ENCODE measurements at places on chromosomes 3 and 15. TPM values are rescaled to one million over a fixed set of nuclear protein-coding genes. Genes with fewer than 3 reads are reported as not detected.
A peak's percentile ranks its signal among the peaks of the same experiment; 100 is the strongest.

DNA sequence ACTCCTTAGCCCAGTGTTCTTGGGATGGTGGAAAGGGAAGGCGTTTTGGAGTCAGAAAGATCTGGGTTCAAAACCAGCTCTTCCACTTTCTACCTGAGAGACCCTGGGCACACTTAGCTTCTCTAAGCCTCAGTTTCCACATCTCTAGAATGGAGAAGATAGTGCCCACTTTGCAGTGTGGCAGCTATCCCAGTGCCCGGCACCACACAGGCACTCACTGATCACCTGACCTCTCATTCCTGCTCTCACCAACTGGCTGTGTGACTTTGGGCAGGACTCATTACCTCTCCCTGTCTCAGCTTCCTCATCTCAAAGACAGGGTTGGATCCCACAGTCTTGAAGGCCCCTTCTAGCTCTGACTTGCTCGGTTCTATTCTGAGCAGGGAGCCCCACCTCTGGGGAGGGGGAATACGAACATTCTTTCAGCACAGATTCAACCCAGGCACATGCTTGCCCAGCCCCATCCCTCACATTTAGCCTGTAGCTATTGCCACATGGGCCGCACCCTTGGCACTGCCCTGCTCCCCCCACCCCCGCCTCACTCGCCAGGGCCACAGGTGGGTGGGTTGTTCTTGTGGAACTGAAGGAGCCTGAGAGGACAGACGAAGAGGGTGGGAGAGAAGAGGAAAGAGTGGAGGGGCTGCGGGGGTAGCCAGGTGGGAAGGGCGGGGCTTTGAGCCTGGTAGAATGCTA is 39.2 kb downstream of the EPHB3 start:
- DNase-seq, result no peak

DNA sequence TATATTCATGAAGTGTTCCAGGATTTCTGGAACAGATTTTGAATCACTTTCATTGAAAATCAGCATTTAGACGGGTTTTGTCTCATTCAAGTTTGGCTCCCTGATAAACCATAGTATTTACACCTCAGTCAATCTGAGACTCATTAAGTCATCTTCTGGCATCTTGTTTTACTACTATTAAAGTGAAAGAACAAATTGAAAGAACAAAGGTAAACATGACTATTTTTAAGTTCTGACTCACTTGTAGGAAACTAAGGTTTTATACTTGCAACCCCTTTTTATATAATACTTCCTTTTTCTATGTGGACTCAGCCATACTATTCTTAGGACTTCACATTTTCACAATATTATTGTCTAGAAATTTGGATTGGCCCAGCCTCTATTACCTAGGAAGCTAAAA is 854.4 kb downstream of the SQOR start:
- no peak for DNase-seq

DNA sequence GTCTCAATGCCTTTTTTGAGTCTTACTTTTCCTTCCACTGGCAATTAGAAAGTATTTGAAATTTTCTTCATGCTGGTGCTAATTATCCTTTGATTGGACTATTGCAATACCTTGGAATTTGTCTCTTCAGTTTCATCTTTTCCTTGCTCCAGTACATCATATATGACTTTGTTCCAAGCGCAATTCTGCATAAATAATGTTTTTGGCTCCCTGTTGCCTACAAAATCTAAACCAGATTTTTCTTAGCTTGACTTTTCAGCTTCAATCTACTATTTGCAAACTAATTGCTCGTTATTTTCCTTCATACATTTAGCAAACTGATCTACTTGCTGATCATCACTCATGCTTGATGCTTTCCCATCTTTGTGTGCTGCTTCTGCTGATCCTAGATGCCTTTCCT is 230.8 kb upstream of the GPR149 start:
- DNase-seq, result no peak

DNA sequence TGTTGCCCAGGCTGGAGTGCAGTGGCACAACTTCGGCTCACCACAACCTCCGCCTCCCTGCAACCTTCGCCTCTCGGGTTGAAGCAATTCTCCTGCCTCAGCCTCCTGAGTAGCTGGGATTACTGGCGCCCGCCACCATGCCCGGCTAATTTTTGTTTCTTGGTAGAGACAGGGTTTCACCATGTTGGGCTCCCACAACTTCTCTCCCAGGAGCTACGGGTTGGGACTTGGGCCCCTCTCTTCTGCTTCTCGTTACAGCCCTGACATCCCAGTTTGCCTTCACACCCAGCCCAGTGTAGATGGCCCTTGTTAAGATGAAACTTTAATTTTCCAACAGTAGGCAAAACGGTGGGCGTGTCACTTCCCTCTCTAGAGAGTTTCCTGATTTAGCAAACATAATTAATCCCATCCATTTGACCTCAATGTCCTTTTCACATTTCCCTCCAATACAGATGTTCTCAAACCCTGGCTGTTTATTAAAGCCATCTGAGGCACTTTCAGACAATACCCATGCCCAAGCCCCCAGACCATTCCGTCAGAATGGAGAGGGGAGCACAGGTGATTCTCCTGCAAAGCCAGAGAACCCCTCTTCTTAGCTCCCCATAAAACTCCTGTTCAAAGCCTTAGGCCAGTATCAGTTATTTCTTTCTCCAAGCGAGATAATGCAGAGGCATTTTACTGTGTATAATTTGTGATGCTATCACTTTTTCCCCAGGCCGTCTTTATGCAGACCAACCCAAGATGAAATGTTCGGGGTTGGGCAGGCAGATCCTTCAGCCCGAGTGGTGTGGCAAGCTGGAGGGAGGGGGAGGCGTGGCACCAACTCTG is 245.7 kb downstream of the XXYLT1 start:
- DNase-seq, result no peak

GRCh38 chr15:81633889-81634288 is 259.9 kb upstream of the TMC3 start:
- DNase-seq, result no peak

GRCh38 chr15:59545573-59545972 is 66.0 kb upstream of the GCNT3 start:
- DNase-seq, result no peak

DNA sequence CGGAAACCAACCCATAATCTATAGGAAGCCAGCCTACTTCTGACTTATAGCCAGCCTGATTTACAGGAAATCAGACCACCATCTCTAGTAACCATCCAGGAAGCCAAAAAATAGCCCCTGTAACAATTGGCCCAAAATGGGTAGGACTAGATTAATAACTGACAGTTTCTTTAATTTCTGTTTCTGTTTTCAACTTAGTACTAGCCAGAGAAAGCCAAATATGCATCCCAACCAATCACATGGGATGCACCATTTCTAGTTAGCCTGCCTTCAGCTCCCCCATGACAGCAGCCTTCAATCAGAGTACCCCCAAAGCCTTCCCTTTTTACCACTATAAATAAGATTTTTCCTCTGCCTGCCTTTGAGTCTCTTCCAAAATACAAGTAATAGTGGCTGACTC is 239.1 kb upstream of the GADL1 start:
- no peak for DNase-seq

DNA sequence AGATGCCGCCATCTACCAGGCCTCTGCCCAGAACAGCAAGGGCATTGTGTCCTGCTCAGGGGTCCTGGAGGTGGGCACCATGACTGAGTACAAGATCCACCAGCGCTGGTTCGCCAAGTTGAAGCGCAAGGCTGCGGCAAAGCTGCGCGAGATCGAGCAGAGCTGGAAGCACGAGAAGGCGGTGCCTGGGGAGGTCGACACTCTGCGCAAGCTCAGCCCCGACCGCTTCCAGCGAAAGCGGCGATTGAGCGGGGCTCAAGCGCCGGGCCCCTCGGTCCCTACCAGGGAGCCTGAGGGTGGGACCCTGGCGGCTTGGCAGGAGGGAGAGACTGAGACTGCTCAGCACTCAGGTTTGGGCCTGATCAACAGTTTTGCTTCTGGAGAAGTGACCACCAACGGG is 22.6 kb downstream of the ALPK3 start:
- DNase-seq, result peak; percentile 61

- DNase-seq, result no peak
Observed at GRCh38 chr3:14433106-14433505, 30.7 kb downstream of the SLC6A6 start.

GRCh38 chr3:88369337-88369736 is 219.6 kb downstream of the C3orf38 start:
- DNase-seq, result no peak

- DNase-seq, result peak; percentile 49
Observed at GRCh38 chr15:77606142-77607034, 26.3 kb downstream of the LINGO1 start.

DNA sequence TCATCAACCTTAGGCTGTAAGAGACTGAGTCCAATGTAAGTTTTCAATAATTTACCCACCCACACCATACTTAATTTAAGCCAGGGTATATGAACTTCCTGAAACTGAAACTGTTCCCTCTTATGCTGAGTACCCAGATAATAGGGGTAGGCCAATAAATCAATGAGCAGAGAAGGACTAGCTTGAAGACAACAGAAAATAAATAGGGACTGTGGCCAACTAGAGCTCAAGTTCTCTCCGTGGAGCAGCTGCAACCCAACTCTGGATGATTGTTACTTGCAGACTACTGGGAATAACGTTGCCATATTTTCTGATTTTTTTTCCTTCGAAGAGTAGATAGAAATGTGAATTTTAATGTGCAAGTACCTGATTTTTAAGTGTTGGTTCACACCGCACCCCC is 128.0 kb downstream of the ATG7 start:
- DNase-seq, result no peak

GRCh38 chr3:11494131-11494916 is 149.4 kb downstream of the VGLL4 start:
- no peak for DNase-seq

GRCh38 chr15:32880642-32881041 is 162.8 kb downstream of the GREM1 start:
- no peak for DNase-seq

DNA sequence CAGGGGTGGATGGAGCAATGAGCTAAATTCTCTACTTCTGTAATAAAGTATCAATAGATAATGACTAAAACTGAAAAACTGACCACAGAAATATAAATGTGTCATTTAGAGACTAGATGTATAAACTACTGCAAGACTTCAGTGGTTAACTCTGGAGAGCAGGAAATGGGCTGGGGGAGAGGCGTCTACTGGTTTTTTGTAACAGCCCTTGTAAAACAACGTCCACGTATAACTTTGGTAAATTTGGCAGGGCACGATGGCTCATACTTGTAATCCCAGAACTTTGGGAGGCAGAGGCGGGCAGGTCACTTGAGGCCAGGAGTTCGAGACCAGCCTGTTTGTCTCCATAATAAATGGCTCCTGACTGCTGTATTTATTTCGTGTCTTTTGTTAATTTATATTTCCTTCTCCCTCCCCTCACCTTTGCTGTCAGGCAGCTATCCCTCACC is 12.5 kb downstream of the RAB27A start:
- no peak for DNase-seq

DNA sequence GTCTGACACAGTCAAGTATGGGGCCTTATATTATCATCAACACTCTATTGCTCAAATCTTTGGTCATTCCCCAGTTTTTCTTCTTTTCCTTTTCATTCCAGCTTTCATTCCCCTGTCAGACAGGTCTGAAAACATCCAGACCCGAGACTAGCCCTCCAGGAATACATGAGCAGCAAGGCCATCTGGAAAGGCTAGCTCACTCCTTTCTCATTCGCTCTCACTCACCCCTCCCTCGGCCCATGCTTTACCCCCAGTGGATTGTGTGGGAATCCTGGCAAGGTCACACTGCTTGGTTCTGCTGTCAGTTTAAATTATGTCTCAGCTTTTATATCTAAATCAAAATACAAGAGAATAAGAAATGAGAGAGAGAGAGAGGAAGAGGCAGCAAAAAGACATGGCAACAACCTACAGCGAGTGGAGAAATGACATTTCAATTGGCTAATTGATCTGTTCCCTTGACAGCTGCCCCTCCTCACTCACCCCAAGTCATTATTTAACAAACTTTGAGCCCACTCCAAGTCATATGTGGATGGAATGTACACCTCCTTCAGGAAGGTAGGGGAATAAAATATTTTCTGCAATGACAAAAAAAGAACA is 962.2 kb downstream of the TUSC7 start:
- DNase-seq, result no peak

DNA sequence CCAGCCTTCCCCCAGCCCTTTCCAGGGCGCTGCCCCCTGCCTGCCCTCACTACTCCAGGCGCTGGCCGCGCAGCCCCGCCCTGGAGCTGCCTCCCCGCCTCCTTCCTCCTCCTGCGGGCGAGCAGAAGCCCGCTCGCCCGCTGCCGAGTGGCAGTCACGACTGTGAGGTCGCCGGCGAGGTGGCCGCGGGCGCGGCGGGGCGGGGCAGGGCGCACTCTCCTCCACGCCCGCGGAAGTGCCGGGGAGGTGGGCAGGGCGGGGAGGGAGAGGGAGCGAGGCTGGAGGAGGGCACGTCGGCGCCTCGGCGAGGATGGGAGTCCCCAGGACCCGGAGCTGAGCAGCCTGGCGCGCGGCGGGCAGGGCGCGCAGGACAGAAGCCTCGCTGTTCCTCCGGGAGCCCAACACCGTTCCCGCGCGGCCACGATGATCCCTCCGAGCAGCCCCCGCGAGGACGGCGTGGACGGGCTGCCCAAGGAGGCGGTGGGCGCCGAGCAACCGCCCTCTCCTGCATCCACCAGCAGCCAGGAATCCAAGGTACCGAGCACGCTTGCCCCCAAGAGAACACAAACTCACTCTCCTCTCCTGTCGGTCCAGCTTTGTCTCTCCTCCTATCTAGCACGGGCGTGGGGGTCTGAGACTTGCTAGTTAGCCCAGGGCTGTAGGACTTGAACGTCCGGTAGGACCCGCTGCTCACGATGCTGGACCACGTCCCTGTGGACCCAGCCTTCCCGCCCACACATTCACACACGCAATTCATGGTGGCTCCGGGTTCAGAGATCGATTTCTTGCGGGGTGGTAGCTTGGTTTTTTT is at the start of gene STAC:
Gene STAC, plus strand, starts transcription at position 284 of the 811 bp plus-strand sequence. Its CDS starts 140 bp downstream, at position 424.
- DNase-seq, result peak; percentile 14

- DNase-seq, result no peak
Observed at GRCh38 chr15:88032787-88033186, 223.8 kb downstream of the NTRK3 start.

- no peak for DNase-seq
Observed at GRCh38 chr3:71515636-71516365, 67.7 kb downstream of the FOXP1 start.

DNA sequence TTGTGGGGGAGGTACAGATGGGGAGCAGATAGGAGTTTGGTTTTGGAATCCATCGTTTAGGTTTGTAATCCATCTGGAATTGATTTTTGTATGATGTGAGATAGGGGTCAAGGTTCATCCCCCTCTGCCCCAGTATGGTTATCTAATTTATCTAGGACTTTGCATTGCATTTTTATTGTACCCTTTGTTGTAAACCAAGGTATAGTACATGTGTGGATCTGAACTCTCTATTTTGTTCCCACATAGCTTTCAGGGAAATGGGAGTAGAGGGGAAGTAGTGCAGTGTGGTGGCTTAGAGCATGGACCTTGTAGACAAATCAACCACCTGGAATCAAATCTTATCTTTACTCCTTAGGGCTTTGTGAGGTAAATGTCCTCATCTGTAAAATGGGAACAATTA is 65.7 kb downstream of the RAD54L2 start:
- no peak for DNase-seq

GRCh38 chr3:37766797-37767776 is 94.6 kb upstream of the CTDSPL start:
- no peak for DNase-seq

Gene TTLL13
- polyA plus RNA-seq, result 0.72 TPM

Gene IQCH
- polyA plus RNA-seq, result 0.34 TPM

Gene EFHB
- polyA plus RNA-seq, result 2.2 TPM

Gene ITIH3
- 0.43 TPM for polyA plus RNA-seq

Gene CIAO2A
- polyA plus RNA-seq, result 82.7 TPM

Gene CPEB1
- polyA plus RNA-seq, result 2.4 TPM

Gene LRRC58
- 4.6 TPM for polyA plus RNA-seq

Gene DISP2
- 2.4 TPM for polyA plus RNA-seq

Gene VIPR1
- polyA plus RNA-seq, result 10.2 TPM

Gene SLC9C1
- polyA plus RNA-seq, result 0.14 TPM

Gene GOLGA8N
- polyA plus RNA-seq, result 7.9 TPM

Gene BDH1
- 19.8 TPM for polyA plus RNA-seq

Gene GAP43
- polyA plus RNA-seq, result 0.84 TPM

Gene LYZL4
- not detected for polyA plus RNA-seq
